B cell (primary cell): ENCODE measurements at places on chromosomes 6 and 20.

GRCh38 chr6:140774080-140774505 is 1358.6 kb upstream of the GJE1 start:
- no peak for DNase-seq

DNA sequence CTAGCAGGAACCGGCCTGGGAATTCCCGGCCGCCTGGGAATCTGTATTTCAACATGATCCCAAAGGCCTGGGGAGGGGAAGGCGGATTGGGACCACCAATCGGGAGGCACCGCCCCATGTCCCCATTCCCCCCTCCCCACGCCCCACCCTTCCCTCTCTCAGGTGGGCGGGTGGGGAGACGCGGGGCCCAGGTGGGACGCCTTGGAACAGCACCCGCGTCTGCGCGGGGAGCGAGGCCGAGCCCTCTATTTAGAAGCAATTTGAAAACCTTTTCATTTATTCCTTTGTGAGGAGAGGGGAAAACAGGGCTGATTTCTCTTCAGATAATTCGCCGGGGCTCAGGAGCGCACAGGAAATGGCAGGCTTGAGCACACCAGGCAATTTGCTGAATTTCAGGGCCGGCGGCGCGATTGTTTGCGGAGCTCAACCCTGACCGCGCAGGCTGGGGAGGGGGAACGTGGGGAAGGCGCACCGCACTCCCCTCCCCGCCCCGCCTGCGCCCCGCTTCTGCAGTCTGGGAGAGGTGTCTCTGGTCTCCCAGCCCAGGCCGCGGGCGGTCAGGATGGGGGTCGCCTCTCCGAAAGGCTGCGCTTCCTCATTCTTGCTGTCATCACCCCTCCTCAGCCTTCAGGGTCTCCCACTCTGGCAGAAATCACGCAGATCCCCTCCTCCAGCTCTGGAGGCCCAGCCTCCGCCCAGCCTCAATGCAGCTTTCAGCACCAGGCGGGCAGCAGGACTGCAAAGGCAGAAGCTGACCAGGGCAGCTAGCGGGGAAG is 170.0 kb downstream of the GRM4 start:
- DNase-seq: no peak

- DNase-seq: no peak
Observed at GRCh38 chr6:56372406-56372995, 125.1 kb upstream of the COL21A1 start.

DNA sequence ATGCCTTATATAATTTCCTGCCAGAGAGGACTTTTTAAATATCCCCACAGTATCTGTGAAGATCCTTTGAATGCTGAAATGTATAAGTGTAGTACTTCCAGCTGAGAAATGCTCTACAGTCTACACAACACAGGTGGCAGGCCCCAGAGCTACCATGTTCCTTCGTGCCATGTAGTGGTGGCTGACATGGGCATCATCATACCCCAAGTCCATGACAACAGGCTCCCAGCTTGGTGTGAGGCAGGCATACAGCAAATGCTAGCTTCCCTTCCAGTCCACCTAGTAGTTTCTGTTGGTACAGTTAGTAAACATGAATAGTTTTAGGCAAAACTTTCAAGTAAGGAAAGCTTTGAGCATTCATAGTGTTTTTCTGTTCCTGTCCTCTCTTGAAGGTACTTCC is 61.2 kb upstream of the EMILIN3 start:
- no peak for DNase-seq

GRCh38 chr20:32521780-32522525 is 63.2 kb downstream of the NOL4L start:
- DNase-seq: peak; percentile 70

DNA sequence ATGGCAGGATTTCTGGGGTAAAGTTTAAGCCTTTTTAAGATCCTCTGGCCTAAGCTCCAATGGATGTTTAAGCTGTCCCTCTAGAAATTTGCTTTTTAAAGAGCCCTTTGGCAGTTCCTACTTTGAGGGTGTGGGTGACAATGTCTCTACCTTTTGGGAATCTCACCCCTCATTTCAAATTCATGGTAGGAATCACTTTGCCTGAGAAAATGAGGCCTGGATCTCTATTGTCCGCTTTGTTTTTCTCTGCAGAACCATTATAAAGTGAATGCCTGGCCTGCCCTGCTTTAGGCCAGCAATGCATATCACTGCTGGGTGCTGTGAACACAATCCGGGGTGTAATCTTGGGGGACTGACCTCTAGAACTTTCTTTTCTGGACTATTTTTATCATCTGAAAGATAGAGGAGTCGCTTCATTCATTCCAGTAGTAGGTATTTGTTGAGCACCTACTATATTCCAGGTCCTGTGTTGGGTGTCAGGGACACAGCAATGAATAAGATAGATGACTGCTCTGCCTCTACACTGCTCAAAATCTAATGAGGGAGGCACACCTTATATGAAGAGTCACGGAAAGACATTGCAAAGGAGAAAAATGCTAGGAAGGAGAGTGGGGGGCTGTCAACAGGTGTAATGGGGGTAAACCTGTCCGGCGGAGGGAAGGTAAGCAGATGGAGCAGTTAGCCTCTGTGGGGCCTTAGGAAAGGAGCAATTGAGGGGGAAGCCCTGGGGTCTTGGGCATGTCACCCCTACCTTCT is 8.6 kb upstream of the COMMD7 start:
- no peak for DNase-seq

DNA sequence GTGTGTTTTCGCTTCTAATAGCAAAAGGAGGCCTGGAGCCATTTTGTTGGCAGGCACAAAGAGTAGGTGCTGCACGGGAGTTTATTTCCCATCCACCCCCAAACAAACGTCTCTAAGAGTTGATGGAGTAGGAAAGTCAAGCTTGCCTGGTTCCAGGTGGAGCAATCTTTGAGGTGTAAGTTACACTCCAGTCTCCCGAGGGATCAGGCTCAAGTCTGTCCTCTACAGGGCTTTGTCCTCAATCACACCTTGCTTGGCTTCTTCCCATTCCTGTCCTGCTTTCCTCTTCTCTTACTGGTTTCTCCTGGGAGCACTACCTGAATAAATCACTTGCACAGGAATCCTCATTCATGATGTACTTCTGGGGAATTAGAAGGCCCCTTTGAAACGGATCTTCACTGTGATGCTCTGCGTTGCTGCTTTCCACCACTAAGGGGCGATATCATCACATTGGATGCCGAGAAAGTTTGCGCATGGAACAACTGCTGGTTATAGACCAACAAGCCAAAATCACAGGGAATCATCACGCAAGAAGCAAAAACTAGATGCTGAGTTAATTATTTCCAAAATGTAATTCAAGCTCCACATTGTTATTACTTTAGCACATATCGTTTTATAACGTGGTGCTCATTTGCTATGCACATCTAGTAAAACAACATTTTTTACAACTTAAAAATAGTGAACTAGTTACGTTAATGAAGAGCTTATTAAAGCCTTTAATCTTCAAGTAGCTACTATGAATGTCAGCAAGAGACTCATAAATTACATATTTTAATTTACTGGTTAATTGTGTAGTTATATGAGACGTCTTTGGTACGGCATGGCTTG is 156.8 kb downstream of the DNAH8 start:
- peak; percentile 53 for DNase-seq

DNA sequence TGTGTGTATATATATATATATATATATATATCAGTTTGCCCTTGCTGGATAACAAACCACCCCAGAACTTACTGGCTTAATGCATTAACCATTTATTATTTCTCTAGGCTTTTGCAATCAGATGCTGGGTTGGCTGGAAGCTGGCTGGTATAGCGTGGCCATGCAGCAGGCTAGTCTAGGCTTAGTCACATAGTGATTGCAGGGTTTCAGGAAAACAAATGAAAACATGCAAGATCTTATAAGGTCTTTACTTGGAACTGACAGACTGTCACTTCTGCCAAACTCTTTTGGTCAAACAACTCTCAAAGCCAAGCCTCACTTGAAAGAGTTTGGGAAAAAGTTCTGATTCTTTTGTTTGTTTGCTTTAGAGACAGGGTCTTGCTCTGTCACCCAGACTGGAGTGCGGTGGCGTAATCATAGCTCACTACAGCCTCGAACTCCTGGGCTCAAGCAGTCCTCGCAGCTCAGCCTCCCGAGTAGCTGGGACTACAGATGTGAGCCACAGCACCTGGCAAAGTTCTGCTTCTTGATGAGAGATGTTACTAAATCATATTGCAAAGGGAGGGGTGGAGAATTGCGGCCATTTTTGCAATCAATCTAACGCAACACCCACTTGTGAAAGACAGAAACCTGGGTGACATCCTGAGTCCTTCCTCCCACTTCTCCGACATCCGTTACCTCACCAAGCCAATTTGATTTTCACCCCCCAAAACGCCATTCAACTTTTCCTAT is 74.6 kb upstream of the RNF24 start:
- no peak for DNase-seq

DNA sequence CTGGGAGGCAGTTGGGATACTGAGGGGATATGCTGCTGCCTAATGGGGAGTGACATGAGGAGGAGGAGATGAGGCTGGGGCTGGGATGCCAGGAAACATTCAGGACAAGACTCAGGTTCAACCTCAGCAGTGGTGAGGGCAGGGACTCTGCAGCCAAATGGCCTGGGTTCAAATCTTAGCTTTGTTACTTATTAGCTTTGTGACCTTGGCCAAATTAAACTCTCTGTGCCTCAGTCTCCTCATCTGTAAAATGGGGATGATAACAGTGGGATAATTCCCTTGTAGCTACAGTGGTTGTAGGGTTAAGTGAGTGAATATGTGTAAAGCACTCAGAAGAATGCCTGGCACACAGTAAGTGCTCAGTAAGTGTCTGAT is 1.9 kb downstream of the PI16 start:
- no peak for DNase-seq

DNA sequence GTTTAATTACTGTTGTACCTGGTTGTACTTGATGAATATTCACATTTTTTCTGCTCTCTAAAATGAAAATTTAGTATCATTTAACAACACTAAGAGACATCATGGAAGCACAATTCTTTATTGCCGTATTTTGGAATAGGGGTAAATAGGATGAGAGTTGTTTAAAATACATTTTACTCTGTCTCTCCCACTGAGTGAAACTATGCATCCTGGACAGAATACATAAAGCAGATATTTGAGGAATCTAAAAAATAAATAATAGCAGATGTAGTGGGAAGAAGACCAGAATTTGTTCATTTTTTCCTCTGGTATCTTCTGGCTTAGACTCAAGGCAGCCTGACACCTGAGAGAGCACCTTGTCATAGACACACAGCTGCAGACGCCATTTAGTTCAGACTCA is 119.1 kb upstream of the AHI1 start:
- no peak for DNase-seq

DNA sequence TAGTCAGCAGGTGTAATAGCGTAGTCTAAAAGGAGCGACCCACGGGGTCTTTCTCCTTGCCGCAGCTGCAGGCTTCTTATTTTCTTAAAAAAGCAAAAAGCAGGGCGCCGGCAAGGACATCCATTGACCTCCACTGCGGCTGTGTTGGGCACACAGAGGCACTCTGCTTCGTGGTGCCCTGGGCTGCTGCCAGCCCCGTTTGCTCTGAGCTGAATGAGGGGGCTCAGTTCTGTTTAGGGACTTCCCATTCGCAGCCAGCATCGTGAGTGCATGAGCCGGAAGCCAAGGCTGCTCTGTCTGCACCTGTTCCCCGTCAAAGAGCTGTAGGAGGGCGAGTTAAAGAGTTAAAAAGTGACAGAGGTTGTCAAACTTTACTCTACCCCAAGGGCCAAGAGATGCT is 1.7 kb upstream of the SLC22A2 start:
- no peak for DNase-seq

DNA sequence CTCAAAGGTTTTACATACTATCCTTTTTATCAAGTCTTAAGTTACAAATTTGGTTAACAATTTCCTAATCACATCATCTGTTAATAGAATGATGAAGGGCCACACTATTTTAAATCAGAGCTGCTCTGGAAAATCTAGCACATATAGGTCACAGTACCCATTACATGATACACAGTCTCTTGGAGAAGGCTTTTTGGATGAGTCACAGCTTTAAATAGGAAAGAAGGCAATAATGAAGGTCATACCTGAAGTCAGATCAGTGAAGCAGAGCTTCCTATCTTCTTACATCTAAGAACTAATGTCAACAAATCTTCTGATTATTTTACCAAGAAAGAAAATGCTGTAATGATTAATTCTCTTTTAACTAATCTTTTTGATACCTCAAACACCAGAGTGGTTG is 248.5 kb downstream of the BTBD9 start:
- DNase-seq: no peak

GRCh38 chr6:80029470-80029869 is 25.0 kb downstream of the TTK start:
- no peak for DNase-seq

- no peak for DNase-seq
Observed at GRCh38 chr6:78618970-78619369, 248.4 kb upstream of the IRAK1BP1 start.

- no peak for DNase-seq
Observed at GRCh38 chr6:150204705-150205472, 62.0 kb downstream of the PPP1R14C start.

GRCh38 chr20:60632391-60633262 is 619.4 kb upstream of the CDH4 start:
- no peak for DNase-seq

DNA sequence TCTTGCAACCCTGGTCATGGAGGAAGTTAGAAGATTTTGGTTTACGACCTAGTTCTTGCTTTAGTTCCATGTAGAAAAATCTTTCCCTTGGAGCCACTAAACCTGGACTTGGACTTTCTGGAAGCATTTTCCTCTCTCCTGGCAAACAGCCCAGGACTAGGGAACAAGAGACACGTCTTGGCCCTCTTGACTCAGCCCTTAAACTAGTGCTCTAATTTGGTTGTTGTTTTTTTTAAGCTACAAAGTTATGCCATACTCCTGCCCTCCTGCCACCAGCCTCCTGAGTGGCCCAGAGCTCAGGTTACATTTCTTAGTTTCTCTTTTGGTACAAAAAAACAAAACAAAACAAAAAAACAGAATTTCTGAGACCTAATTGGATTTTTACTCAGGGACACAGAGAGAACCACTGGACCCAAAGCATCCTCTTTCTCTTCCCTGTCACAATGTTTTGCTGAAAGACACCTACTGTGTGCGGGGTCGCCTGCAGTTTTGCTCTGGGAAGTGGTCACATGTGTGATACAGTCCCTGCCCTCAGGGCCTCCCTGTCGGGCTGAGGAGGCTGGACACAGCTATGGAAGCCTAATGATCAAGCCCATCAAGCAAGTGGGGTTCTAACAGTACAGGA is 32.3 kb upstream of the SCUBE3 start:
- DNase-seq: no peak

DNA sequence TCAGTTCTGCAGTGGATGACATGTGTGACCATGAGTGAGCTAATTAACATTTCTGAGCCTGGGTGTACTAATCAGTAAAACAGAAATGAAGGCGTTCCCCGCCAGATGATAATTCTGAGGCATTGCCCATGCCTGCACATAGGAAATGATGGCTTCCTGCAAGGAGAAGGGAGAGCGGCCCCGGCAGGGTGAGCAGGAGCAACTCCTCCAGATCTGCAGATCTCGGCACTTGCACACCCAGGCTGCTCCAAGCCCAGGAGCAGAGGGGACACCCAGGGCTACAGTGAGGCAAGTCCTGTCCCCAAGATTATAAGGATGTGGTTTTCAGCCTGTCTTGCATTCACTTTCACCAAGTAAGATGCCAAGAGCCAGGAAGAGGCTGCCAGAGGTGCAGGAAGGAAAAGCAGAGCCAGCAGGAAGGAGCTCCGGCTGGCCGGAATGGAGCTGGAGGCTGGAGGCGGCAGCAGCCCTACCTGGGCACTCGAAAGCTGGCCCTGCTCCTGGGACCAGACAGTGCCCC is 177.5 kb upstream of the CST7 start:
- no peak for DNase-seq
